ENCODE measurements at places on chromosomes 1 and 21.

DNA sequence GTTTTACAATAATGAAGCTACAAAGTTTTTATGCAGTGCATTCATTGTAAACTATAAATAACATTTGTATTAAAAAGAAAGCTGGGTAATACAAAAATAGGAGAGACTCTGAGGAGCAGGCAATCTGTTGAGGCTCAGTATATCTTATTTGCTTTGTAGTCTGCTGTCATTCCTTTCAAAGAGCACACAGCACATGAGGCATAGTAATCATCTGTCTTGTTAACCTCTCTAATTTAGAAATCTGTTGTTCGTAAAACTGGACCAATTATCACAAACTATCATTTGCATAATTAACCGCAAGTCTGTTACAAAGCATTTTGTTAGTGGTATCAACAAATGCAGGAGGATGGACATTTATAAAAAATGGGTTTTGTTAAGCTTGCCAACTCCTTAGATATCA, 51.0 kb downstream of the SELENOF start:
- no peak for DNase-seq

DNA sequence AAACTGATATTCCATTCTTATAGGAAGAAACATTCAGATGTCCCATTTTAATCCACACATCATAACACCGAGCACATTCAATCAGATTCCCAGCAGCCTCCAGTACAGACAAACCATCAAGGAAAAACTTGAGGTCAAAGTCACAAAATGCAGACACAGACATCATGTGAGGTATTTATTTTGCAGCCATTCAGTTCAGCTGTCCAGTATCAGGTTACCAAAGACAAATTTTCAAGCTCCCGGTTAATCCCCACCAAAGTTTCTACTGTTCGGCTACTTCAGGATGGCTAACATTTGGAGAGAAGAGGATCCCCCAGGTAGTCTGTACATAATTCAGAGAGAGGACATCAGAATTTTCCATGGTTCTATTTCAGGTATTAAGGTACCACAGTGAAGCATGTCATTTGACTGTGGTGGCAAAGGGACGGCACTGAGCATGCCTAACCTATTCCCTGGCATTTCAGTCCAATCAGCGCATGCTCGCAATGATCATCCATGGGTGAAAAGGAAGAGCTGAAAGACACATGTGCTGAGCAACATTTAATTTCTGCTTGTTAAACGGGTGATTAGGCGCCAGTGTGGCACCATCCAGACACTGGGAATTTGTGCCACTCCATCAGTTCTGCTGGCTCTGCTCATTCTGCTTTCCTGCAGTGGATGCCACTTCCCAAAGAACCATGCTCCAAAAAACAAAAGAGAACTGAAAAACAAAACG, 13.6 kb upstream of the NDC1 start:
- DNase-seq: no peak

DNA sequence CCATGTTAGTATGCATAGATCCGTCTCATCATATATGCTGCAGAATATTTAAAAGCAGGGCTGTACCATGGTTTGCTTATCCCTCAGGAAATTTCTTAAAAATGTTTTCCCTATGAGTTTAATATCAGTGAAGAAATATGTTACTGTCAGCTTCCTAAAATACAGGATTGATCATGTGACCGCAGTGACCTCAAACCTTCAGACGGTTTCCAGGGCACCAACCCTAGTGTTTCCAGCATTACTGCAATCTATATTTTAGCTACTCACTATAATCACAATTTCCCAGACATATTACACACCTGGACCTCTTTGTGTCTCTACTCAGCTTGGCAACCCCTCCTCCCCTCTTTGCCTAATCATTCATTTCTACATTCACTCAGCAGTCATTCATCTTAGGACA, 7.7 kb upstream of the SDHB start:
- no peak for DNase-seq

GRCh38 chr21:38402795-38403194, 95.5 kb downstream of the ERG start:
- no peak for DNase-seq

DNA sequence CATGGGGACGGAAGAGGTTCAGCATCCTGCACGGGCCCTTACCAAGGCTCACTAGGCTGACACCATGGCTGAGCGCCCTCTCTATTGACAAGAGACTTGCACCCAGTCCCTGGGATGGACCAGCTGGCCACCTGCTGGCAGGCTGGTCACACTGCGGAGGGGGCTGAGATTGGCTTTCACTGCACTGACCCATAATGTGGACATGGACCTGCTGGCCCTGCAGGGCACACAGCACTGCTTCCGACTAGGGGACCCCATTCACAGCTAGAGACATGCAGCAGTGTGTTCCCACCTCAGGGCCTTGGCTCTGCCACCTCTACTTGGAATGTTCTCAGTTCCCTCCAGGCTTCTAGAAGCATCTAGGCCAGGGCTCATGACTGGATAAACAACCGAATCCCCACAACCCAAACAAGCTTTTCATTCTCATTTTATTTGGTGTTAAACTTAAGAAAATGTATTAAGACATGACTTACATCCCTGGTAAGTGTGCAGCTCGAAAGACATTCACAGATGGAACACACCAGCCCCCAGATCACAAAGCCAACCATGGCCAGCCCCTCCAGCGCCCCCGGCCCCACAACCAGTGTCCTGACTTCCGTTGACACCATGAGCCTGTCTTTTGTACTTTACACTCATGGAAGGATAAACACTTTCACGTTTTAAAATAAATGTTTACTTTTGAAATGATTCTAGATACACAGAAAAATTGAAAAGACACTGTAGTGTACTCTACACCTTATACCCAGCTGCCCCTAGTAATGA, 9.3 kb upstream of the SRARP start:
- no peak for DNase-seq

- DNase-seq: no peak
These were observed 36.0 kb downstream of the NUAK2 start for GRCh38 chr1:205285381-205286101.

DNA sequence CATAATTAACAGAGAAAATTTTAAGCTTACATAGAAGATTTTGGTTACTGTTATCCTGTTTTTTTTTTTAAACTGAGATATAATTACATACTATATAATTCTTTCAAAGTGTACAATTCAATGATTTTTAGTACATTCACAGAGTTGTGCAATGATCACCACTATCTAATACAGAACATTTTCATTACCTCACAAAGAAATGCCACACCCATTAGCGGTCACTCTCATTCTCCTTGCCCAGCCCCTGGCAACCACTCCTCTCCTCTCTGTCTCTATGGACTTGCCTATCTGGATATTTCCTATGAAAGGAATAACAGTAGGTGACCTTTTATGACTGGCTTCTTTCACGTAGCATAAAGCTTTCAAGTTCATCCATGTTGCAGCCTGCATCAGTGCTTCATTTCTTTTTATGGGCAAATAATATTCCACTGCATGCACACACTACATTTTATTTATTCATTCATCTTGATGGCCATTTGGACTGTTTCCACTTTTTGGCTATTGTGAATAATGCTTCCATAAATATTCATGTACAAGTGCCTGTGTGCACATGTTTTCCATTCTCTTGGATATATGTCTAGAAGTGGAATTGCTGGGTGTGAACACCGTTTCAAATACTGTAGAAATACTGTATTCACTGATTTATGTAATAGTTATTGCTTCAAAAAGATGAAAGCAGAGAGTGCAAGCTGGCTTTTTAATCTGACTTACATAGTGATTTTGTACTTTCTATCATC, 26.5 kb downstream of the TAF5L start:
- no peak for DNase-seq

DNA sequence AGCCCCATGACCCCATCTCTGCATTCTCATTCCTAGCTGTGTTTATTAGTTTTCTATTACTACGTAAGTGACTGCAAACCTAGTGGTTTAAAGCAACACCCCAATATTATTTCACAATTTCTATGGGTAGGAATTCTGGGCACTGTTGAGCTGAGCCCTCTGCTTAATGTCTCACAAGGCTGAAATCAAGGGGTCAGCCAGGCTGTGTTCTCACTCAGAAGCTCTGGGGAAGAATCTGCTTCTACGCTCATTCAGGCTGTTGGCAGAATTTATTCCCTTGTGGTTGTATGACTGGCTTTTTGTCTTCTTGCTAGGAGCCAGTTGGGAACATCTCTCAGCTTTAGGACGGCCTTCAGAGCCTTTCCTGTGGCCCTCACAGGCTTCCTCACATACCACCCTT, 181.0 kb downstream of the GIPC2 start:
- DNase-seq: no peak

DNA sequence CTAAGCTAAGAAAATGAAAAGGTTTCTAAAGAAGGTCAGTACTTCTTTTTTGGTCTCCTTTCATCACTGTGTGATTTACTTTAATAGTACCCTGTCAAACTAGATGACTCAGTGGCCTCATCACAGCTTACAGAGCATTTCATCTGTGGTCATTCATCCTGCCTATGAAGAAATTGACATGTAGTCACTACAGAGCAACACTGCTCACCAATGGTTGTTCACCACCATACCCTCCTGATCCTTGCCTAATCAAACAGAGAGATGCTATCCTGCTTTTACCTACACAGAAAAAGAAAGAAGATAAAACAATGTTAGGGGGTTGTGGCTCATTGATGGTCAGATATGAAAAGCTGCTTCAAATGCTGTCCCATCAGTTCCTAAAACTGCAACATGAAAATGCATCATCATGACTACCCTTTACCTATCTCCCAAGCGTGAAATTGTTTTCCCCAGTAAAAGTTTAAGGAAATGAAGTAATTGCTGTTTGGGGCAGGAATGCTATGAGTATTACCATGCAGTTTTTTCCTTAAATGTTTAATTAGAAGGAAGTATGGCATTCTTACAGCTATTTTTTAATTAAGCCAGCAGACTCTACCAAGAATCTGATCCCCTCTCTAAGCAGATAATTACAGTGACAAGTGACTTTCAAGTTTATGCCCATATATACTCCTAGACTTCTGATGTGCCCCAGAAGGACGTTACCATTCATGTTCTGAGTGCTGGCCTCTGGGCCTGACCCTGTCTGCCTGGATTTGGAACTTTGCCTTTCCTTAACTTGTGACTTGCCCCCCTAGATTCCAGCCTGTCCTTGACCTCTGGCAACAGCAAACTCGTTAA, 46.1 kb upstream of the FBXO28 start:
- no peak for DNase-seq

DNA sequence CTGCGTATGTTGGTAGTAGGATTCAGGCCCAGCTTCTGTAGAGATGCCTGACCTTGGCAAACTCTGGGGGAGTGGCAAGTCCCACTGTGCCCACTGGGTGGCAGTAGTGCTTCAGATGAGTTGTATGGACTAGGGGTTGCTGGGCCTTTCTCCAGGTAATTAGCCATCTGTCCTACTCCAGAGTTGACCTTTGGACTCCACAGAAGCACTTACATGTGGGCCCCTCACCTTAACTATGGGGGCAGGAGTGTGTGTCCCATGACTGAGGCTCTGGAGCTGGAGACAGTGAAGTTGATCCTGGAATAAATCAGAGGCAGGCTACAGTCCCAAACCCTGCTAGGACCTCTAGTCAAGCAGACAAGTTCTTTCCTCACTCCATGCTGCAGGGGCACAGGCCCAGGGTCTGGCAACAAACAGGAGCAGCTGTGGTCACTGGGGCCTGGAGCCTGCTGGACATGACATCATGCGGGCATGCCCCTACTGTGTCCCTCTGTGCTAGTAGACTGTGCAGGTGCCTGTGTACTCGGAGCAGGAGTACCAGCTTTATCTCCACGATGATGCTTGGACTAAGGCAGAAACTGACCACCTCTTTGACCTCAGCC, 4.6 kb downstream of the DMAP1 start:
- DNase-seq: peak; percentile 25

GRCh38 chr1:2412773-2413494, 570 bp upstream of the PEX10 start:
- no peak for DNase-seq

GRCh38 chr1:67668660-67669059, 16.3 kb upstream of the GADD45A start:
- DNase-seq: no peak

- no peak for DNase-seq
These were observed 1.3 kb upstream of the LAPTM5 start for GRCh38 chr1:30758785-30759380.

DNA sequence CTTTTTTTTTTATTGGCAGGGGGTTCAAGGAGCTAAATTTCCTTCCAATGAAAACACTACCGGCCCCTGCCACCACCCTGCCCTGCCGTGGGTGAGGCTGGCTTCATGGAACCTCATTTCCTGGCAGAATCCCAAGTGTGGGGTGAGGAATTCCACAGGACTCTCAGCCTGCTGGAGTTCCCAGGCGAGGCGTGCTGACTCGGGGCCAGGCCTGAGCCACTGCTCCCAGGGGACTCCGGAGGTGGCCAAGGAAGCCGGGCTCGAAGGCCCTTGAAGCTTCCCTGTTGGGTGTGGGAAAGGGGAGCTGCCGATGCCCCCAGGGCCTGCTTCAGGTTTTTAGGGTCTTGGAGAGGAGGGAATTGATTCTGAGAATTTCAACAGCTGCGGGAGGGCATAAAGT, 95.3 kb upstream of the ACTRT2 start:
- no peak for DNase-seq

GRCh38 chr1:37822906-37823815, 15.2 kb upstream of the YRDC start:
- no peak for DNase-seq

- DNase-seq: no peak
These were observed 283.4 kb upstream of the ZRANB2 start for GRCh38 chr1:71364236-71364635.

GRCh38 chr1:147272042-147272441, 29.6 kb downstream of the CHD1L start:
- DNase-seq: no peak

GRCh38 chr21:38350684-38351083, 93.9 kb downstream of the KCNJ15 start:
- DNase-seq: no peak

DNA sequence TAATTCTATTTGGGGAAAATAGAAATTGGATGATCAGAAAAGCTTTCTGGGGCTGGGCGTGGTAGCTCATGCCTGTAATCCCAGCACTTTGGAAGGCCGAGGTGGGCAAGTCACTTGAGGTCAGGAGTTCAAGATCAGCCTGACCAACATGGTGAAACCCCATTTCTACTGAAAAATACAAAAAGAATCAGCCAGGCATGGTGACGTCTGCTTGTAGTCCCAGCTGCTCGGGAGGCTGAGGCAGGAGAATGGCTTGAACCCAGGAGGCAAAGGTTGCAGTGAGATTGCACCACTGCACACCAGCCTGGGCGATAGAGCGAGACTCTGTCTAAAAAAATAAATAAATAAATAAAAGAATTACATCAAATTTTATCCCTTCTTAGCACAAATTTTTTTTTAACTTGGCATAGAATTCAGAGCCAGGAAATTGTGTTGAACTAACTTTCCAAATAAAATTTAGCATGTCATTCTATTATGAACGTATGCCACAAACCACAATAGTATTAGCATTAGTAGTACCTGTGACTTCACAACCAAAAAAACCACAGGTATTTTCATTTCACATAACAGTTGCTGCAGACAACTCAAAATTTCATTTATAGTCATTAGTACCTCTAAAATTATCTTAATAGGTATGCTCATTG, 4.5 kb upstream of the ANKRD13C start:
- no peak for DNase-seq

GRCh38 chr1:9174243-9174642, 45.3 kb upstream of the GPR157 start:
- DNase-seq: no peak

Data from keratinocyte (primary cell).